ENCODE measurements at places on chromosomes 5 and 9.

DNA sequence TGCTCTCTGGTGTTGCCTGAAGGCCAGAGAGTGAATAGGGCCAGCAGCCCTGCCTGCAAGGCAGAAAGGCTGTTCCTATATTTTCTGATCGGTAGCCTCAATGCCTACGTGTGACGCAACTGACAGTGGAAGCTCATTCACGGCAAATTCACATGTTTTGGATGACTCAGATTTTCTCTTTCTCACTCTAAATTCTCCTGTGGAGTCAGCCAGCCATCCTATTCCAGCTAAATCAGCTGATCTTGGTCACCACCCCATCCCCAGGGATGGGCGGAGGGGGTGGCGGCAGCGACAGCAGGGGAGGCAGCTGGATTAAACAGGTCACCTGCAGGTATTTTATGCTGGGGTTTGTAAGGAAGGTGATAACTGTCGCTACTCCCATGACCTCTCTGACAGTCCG lies 52.3 kb downstream of the ZNF510 start:
- no peak for DNase-seq

DNA sequence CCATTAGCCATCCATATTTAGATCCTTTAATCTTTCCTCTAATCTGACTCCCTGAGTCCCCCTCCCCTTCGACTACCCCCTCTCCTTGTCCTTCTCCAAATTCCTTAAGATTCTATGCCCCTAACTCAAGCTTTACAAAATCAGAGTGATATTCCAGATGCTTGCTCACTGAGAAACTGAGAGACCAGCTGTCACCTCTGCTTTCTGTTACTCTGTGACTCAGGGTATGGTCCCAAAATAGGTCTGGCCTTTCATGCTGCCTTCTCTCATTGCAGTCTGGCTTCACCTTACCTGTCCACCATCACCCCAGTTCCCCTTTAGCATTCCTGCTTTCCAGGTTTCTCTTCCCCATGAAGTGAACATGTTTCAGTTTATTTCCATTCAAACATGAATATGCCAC lies 383.3 kb upstream of the SLC30A5 start:
- no peak for DNase-seq

DNA sequence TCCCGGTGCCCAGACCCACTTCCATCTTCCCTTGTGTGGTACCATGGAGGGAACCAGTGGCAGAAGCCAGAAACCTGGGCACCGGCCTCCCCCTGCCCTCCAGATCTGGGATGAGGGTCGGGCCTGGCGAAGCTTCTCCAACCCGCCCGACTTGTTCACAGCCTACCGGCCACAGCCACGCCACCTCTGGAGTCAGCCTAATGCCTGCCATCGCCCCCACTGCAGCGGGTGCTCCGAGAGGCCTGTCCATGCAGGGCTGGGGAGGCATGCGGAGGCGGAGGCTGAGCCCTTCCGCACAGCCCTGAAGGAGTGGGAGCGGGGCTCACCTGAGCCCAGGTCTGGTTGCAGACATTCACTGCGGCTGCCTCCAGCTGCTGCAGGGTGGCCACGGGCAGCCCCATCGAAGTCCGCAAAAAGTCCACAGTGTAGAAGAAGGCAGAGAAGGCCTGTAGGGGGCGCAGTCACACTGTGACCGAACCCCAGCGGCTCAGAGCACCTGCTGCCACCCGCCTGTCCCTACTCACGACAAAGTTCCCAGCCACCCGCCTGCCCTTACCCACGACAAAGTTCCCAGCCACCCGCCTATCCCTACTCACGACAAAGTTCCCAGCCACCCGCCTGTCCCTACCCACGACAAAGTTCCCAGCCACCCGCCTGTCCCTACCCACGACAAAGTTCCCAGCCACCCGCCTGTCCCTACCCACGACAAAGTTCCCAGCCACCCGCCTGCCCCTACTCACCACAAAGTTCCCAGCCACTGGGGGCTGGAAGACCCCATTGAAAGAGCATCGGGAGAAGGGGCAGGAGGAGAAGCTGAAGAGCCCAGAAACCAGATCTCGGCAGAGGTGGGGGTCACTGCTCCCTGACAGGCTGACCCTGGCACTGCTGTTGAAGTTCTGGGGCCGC lies 3.8 kb upstream of the NPDC1 start:
- DNase-seq, result peak; percentile 82

DNA sequence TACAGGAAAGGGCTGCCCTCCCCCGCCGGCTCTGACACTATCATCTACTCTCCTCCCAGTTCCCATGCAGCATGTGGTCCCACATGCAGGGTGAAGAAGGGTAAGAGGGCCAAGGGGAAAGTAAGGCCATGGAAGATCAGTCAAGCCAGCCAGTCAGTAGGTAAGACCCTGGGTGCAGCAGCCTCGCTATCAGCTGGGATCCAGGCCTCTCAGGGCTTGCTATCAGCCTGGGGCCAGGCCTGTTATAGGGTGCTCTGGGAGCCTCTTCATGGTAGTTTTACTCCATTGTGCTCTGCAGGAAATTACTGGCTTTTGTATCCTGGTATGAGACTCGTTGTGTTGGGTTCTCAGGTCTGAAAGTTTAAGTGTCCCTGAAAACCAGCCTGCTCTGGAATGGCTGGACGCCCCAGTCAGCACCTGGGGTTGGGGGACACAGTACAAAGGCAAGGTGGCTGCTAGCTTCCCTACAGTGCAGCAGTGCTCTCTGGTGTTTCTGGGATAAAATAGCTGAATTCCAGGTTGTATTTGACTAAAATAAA lies 21.4 kb downstream of the SLC22A4 start:
- DNase-seq, result no peak

GRCh38 chr9:75188756-75189155 lies 100.4 kb downstream of the OSTF1 start:
- no peak for DNase-seq

- DNase-seq, result no peak
These were observed 2.8 kb downstream of the OR1L8 start for GRCh38 chr9:122580360-122580759.

GRCh38 chr5:39100851-39101396 lies 26.7 kb upstream of the RICTOR start:
- no peak for DNase-seq

DNA sequence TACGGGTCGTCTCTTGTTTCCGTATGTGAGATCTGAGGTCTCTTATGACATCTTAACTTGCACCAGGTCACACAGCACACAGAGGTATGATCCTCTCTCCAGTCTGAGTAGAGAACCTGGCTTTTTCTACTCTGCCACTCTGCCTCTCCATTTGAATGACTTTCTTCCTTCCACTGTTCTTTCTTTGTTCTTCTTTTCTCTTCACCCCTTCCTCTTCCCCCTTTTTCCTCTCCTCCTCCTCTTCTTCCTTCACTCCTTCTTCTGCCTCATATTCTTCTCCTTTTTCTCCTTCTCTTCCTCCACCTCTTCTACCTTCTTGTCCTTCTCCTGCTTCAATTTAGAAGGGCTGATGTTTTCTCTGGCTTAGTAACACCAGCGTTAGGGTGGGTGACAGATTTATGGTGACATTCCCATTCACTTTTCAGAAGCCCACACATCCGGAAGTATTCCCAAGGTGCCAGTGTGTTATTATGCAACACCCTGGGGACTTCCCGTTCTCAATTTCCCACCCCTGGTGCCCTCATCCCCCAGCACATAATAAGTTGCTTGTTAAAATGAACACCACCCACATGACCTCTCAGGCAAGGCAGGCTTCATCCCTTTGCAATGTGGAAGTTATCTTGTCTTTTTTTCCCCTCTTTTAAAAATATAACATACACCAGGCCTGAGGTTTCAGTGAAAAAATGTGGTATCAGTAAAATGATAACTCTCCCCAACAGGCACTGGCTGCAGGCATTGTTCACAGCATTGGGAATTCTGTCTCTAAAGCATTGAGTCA lies 122.0 kb downstream of the PAPPA start:
- DNase-seq, result no peak

GRCh38 chr9:135213566-135213965 lies 126.1 kb downstream of the OLFM1 start:
- DNase-seq, result no peak

- no peak for DNase-seq
These were observed 1715.1 kb upstream of the WWC1 start for GRCh38 chr5:166576323-166576722.

DNA sequence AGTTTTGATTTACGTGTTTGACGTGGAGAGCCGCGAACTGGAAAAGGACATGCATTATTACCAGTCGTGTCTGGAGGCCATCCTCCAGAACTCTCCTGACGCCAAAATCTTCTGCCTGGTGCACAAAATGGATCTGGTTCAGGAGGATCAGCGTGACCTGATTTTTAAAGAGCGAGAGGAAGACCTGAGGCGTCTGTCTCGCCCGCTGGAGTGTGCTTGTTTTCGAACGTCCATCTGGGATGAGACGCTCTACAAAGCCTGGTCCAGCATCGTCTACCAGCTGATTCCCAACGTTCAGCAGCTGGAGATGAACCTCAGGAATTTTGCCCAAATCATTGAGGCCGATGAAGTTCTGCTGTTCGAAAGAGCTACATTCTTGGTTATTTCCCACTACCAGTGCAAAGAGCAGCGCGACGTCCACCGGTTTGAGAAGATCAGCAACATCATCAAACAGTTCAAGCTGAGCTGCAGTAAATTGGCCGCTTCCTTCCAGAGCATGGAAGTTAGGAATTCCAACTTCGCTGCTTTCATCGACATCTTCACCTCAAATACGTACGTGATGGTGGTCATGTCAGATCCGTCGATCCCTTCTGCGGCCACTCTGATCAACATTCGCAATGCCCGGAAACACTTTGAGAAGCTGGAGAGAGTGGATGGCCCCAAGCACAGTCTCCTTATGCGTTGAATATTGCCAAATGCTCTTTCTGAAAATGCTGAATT lies 850 bp downstream of the RRAGA start:
- no peak for DNase-seq

DNA sequence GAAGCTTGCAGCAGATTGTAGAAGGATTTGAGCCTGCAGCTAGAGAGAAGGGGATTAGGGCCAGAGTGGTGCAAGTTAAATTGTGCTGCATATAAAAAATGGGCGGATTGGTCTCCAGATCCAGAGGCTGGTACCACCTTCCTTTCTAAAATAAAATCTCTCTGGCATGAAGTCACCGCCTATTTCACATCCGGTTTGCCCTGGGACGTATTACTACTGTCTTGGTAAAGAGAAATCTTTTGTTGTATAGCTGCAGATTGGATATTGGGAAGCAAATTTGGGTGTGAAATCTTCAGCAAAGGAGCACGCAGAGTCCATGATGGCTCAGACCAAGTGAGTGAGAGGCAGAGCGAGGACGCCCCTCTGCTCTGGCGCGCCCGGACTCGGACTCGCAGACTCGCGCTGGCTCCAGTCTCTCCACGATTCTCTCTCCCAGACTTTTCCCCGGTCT lies at the start of gene GABRA1:
Gene GABRA1 (plus strand): TSS at position 180 of the 451 bp plus-strand sequence. CDS start 2,691 bp downstream, outside the sequence.
- DNase-seq, result peak; percentile 70

DNA sequence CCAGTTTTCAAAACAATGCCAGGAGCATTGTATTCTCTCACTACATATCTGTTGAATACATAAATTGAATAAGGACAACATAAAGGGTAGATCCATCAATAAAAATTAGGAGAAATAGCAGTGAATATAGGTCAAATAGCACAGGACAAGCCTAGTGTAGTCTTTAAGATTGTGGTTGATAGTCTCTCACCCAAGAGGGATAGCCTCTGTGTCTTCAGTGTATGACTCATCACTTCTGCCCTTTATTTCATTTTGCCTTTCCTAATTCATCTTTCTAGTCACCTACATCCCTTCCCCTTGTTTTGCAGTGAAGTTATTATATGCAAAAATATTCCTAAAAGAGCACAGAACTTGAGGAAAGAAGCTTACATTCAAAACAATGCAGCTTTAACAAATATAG lies 335.0 kb upstream of the TUSC1 start:
- no peak for DNase-seq

- DNase-seq, result no peak
These were observed 57.5 kb downstream of the PJA2 start for GRCh38 chr5:109351988-109352864.

DNA sequence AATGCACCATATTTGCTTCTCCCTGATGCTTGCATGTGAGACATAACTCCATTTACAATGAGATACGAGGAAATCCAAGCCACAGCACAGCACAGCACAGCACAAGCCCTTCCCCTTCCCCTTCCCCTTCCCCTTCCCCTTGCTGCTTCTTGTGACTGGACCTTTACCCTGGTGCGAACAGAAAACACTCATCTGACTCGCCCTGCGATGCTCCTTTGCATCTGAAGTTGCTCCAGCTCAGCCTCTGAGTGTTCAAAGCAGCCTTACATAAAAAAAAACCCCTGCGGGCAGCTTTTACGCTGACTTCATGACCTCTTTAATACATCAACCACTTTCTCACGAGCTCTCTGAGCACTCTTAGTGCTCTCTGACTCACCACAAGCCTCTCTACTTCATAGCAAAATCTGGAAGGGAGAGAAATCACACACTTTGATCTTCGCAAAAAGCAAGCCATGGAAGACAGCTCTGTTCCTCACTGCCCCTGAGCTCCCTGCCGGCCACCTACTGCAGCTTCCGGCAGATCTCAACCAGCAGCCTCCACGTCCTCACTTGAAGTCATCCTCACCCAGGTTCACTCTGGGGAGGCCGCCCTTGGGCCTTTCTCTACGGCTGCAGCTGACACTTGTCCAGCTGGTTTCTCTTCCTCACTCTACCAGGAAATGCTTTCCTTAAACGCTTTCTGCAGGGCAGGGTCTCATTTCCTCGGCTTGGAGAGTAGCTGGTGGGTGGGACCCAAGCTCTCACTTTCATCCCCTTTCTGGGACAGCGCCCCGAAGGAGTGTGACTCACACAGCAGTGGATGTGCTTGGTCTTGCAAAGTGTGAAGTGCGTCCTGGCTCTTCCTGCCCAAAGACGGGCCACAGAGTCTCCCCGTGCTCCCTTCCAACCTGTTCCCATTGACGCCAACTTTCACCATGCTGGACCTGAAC lies 5.3 kb downstream of the SLC34A1 start:
- no peak for DNase-seq

- DNase-seq, result no peak
These were observed 36.8 kb downstream of the SLC44A1 start for GRCh38 chr9:105281272-105281671.

GRCh38 chr9:77898864-77899263 lies 132.7 kb downstream of the GNAQ start:
- DNase-seq, result no peak

DNA sequence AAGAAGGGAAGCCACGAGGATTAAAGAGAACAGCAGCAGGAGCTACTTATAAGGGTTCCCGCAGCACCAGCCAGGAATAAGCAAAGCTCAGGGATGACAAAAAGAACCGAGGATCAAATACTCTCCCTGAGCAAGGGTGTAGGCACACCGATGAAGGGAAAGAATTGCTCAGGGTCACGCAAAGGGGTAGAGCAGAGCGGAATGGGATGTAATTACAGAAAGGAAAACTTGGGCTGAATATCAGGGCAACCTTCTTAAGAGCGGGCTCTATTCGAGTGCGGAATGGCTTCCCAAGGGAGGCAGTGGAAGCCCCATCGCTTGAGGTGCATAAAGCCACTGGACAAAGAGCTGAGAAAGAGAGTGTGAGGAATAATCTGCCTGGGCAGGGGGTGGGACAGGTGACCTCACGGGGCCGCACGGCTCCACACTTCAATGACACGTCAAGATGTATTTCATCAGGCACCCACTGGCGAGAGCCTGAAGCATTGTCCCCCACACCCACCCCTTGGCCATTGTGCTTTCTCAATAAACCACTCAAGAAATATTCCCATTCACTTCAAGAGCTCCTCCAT lies 162.2 kb downstream of the EBF1 start:
- DNase-seq, result no peak

Data from ecto neural progenitor cell (in vitro differentiated cells).